Fibroblast of skin of left quadriceps (primary cell): ENCODE measurements at places on chromosomes 6 and 20.
A peak's percentile ranks its signal among the peaks of the same experiment; 100 is the strongest.

DNA sequence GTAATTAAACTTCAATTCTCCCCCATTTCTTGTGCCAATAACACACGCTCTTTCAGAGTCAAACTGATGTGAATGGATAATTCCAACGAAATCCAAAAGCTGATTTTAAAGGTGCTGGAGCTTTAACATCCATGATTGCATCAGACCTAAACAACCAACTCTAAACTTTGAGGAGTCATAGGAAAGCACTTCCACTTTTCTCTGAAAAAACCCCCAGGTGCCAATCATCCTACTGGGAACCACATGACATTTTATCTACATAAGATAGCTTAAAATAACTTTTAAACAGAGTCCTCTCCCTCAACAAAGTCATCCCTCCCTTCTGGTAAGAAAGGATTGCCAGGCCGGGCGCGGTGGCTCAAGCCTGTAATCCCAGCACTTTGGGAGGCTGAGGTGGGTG lies 167.7 kb upstream of the PDE10A start:
- no peak for DNase-seq

DNA sequence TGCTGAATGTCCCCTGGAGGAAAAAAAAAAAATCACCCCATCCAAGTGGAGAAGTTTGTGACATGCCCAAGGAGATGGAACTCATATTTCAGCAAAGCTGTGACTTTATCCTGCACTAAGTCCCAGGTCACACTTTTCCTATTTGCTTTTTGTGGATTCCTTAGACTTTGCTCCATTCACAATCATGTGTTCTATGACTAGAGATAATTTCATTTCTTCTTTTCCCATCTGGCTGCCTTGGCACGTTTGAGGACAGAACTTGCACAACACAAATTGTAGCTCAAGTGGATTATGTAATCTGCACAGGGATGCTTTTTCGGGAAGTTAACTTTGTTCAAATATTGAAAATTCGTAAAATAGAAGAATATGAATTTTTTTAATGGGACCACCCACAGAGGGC lies 100.7 kb upstream of the PTPN1 start:
- no peak for DNase-seq

DNA sequence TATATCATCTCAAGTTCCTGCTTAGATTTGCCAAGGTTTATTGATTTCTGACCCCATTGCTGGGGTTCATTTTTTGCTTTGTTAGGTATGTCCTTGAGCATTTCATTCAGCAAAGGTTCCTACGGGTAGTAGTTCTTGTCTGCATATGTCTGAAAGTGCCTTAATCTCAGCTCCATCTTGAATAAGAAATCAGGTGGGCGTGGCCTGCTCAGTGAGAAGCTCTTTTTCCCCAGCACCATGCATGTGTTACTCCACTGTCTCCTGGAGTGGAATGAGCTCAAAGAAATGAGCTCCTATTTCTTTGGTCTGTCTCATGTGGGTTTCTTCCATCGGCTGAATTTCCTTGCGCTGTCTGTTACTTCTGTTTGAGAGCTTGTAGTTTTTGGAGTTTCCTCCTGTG lies 201.9 kb downstream of the QKI start:
- no peak for DNase-seq

DNA sequence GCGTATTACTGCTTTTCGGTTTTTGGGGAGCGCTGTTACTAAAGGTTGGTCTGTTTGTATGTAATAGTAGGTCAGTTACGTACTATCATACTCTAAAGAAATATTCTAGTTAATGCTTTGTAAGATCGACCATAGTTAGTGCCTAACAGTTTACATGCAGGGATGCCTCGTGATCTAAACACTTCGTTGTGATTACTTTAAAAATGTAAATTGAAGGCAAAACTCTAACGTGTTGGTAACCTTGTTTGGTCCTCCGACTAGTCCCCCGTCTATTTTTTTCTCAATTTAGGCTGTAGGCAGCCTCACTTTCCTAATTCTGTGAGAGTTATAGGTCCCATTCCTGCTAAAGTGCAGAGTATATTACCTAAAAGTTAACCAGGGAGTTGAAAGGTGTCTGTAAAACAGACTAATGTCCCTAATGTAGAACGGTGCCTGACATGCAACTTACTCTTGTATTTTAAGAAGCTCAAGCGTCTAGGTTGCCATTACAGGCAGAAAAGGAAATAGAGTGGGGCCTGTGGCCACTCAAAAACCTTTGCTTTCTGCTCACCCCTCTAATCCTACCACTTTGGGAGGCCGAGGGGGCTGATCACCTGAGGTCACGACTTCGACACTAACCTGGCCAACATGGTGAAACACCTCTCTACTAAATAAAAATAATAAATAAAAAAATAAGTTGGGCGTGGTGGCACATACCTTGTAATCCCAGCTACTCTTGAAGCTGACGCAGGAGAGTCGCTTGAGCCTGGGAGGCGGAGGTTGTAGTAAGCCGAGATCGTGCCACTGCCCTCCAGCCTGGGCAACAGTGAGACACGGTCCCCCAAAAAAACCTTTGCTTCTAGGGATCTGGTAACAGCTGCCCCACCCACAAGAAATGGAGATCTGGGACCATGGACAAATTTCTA lies 37.8 kb downstream of the HFE start:
- no peak for DNase-seq

- peak; percentile 79 for DNase-seq
Measured at GRCh38 chr6:41941280-41942066, at the start of gene CCND3. CCND3 (minus strand) TSS chr6:41941808; CDS start chr6:41941649, 159 bp downstream.

- no peak for DNase-seq
Measured at GRCh38 chr6:123898665-123899064, 95.0 kb downstream of the NKAIN2 start.
